Left renal cortex interstitium (tissue), 4 donors: ENCODE measurements at places on chromosomes 12 and 14. TPM values are rescaled to one million over a fixed set of nuclear protein-coding genes. Genes with fewer than 3 reads are reported as not detected.

The POTEM gene
- polyA plus RNA-seq: not detected

The AKAP3 gene
- 3.9 TPM for polyA plus RNA-seq

The PRIM1 gene
- 19.0 TPM for polyA plus RNA-seq

The TAS2R42 gene
- polyA plus RNA-seq: not detected

The SYNDIG1L gene
- 0.29 TPM for polyA plus RNA-seq

The SCN8A gene
- 1.5 TPM for polyA plus RNA-seq

The SLC17A8 gene
- polyA plus RNA-seq: 0.24 TPM

The GLIPR1L1 gene
- 0.65 TPM for polyA plus RNA-seq

The NGB gene
- not detected for polyA plus RNA-seq

The PELI2 gene
- 21.4 TPM for polyA plus RNA-seq

The RBP5 gene
- 60.3 TPM for polyA plus RNA-seq

The CMKLR1 gene
- polyA plus RNA-seq: 4.9 TPM

The NIN gene
- polyA plus RNA-seq: 35.6 TPM

DNA sequence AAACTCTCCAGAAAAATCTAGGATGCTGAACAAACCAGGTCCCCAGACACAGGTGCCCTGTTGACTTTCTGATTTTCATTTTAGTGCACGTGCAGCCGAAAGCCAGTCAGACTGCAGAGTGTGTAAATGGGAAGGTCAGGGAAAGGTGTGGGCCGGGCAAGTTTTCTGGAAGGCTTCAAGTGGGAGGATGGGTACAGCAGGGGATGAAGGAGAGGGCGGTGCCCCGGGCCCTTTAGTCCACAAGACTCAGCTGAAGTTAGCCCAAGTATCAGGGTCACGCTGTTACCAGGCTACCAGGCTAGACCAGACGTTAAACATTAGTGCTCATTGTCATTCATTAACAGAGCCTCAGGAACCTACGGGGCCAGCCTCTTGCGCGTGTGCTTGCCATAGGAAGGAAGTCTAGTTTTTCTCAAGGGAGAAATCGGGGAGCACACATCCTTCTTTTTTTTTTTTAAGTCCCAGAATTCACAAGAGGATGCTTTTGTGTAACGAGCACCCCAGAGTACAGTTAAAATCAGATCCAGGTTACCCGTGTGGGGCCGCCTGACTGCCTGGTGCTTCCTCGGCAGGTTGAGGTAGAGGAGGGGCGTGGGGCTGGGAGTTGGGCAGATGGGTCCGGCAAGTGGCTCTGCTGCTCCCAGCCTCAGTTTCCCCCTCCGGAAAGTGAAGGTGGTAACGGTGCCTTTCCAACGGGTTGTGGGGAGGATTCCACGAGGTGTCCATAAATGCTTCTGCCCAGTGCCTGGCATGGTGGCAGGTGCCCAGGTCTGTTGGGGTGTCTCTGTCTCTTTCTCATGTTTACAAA is 19.1 kb downstream of the BCL7A start:
- DNase-seq: no peak

- DNase-seq: no peak
Observed at GRCh38 chr12:62512901-62513300, 46.3 kb downstream of the MON2 start.

DNA sequence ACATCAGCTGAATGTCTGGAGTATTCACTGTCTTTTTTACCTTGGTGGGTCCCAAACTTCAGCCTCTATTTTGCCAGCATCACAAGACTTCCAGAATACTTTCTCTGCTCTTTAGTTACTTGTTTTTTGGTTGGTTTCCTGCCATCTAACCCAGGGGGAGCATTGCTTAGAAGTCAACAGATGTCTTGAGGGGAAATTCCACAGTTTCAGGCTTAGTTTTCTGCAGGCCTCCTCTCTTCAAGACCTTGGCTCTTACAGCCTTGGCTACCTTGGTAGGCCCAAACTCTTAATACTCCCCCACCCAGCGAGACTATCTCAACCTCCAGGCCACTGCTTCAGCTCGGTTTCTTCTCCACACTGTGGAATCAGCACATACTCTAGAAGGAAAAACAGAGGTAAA is 41.7 kb downstream of the NEDD1 start:
- DNase-seq: no peak

DNA sequence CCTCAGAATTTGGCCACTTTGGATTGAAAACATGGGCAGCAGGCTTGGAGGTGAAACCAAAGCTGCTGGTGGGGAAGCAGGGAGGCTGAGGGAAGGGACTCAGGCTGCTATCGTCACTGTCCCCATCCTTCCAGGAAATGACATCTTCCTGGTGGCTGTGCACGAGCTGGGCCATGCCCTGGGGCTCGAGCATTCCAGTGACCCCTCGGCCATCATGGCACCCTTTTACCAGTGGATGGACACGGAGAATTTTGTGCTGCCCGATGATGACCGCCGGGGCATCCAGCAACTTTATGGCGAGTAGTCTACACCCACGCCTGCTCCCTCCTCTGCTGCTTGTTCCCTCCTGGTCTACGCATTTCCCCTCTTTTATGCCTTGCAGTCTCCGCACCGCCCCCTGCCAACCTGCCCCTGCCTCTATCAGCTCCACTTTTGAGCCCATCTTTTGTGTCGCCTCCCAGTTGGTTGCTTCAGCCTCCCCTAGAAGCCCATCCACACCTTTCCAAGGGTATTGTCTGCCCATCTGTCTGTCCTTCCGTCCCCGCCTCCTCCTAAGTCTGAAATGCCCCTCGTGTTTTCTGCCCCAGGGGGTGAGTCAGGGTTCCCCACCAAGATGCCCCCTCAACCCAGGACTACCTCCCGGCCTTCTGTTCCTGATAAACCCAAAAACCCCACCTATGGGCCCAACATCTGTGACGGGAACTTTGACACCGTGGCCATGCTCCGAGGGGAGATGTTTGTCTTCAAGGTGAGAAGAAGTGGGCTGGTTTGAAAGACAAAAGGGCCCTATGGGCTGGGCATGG is 6.9 kb downstream of the MMP14 start:
- DNase-seq: no peak

DNA sequence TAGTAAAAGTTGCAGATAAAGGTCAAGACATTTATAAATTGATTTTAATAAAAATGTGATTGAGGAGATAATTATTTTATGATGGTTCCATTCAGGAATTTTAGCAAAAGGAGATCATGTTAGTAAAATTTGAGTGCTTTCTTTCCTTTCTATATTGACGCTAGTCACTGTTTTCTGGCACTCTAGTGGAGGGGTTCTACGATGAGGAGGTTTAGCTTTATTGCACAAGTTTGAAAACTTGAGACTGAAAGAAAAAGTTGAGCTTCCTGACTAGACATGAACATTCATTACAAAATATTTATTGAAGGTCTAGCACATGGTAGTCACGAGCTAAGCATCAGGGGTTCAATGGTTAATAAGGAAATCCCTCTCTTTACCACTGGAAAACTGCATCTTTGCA is 336.1 kb downstream of the SNAPC1 start:
- DNase-seq: no peak

DNA sequence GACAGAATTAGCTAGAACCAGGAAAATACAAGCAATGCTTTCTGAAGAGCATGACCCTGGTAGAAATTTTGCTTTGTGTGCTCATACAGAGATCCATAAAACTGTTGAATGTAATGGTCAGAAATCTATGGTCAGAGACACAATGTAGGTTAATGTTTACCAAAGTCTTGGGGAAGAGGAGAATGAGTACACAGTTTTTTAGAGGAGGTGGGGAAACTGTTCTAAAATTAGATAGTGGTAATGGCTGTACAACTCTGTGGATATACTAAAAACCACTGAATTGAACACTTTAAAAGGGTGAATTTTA is 109.5 kb upstream of the ARHGAP5 start:
- DNase-seq: no peak

- no peak for DNase-seq
Observed at GRCh38 chr12:95228617-95229016, 11.0 kb downstream of the VEZT start.

- peak; percentile 38 for DNase-seq
Observed at GRCh38 chr14:23694949-23695663, 58.9 kb downstream of the DHRS2 start.

GRCh38 chr14:47857646-47858045 is 182.2 kb upstream of the MDGA2 start:
- DNase-seq: no peak

DNA sequence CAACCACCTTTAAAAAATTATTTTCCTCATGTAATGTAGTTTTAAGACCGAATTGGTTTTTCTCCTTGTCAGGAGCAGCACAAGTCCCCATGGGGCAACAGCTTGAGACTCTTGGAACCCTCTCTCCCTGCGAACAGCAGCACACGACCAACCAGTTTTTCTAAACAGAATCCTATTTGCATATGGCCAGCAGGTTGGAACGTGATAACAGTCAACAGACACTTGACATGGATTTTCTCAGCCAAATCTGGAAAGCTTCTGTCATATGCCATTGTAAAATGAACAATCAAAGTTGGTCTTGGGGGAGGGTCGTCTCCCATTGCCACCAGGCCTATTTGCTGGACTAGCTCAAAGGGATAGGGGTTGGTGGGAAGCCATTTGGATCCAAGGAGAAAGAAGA is 1915.0 kb upstream of the FLRT2 start:
- no peak for DNase-seq

GRCh38 chr12:100555722-100556121 is 17.8 kb upstream of the GAS2L3 start:
- DNase-seq: no peak

- no peak for DNase-seq
Observed at GRCh38 chr12:6372403-6373003, 2.9 kb downstream of the SCNN1A start.

DNA sequence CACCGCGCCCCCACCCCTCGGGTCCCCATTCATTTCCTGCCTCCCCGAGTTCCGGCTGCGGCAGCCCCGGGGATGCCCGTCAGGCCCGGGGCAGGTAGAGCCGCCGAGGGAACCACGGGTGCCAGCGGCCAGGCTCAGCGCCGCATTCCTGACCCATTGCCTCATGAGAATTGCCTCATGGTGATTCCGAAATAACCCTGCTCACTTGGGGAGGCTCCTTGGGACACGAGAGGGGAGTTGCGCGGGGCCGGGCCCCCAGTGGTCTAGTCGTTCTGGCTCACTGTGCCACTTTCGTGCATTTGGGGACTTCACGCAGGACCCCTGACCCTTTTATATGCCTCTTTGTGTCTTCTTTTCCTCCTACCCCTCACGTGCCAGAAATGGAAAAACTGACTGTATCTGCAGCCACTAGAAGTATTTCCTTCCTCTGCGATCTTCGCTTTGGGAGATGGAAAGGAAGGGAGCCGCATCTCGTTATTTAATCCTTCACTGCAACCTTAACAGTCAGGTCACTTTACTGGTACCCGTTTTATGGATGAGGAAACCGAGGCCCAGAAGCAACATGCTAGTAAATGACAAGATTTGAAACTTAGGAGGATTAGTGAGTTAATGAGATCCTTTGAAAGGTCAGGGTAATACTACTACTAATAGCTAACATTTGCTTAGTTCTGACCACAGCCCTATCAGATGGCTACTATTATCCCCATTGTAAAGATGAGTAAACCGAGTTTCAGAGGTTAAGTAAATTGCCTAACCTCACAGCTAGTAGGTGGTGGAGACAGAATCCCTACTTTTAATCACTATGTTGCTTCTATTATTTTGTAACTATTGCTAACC is 768 bp downstream of the PTPN11 start:
- no peak for DNase-seq

DNA sequence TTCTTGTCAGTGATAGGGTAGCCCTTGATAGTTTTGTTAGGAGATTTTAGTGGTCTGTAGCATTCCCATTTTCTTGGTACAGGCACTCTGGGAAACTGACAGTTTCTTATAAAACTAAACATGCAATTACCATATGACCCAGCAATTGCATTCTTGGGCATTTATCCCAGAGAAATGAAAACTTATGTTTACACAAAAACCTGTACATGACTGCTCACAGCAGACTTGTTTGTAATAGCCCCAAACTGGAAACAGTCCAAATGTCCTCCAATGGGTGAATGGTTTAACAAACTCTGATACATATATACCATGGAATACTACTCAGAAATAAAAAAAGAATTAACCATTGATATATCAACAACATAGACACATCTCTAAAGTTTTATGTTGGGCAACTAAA is 75.5 kb downstream of the BORCS5 start:
- no peak for DNase-seq

DNA sequence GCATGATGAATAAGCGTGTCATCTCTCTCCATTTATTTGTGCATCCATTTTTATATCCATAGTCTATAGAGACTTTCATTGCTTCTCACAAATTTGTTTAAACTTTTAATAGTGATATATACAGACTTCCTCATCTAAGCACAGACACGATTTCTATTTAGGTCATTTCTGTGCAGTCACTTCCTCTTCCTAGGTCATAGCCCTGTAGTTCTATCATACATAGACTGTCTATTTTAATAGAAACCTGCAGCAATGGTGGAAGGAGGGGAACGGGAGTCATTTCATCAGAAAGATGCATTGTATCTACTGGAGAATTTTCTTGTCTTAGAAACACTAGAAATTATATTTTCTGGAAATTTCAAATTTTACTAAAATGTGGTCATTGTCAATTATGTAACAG is 133.4 kb upstream of the FGD4 start:
- DNase-seq: no peak

- no peak for DNase-seq
Observed at GRCh38 chr12:57164966-57165625, 17.7 kb upstream of the LRP1-AS start.

DNA sequence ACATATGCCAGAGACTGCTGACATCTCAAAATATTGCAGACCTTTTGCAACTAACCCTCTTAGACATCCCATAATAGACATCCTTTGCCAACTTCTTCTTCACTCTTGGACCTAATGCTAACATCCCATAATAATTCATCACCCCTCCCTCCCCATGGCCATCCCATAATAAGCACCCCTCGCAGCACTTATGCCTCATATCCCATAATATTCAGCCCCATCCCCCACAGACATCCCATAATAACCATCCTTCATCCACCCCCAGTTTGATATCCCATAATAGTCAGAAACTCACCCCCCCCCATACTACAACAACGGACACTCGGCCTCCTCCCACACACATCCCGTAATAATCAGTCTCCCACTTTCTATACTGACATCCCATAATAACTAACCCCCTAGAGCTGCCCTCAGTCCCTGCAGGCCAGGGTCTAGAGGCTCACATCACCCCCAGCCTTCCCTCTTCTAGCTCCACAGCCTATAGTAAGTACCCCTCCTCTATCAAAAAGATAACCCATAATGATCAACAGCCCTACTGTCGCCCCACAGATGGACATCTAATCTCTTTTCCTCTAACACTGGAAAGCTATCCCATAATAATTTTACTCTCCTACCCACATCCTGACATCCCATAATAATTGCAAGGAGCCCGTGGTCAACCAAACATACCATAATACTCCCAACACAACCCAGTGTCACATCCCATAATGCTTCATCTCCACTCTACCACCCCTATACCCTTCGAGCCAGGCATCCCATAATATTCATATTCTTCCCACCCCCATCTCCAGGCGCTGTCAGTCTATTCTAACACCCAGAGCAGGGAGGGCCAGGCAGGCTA is 792 bp upstream of the CHD4 start:
- peak; percentile 62 for DNase-seq

- no peak for DNase-seq
Observed at GRCh38 chr12:92987362-92987761, 58.3 kb upstream of the EEA1 start.

DNA sequence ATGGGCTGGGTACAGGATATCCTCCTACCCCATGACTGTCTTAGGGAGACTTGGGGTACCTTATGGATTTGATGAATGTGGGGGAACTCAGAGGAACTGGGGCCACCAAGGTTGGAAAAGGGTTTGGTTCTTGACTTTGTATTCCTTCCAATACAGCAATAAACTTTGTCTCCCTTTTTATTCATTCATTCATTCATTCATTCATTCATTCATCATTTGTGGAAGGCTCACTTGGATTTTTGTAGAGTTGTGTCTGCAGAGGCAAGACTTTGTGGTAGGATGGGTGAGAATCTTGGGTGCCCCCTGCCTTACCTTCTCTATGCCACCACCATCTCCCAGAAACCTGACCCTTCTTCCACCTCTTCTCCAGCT is 21.1 kb downstream of the SOAT2 start:
- no peak for DNase-seq
